Large intestine (tissue), 12 donors: ENCODE measurements at places on chromosomes 2 and 18.

GRCh38 chr2:12705230-12705629 lies 11.5 kb upstream of the TRIB2 start:
- no peak for DNase-seq

DNA sequence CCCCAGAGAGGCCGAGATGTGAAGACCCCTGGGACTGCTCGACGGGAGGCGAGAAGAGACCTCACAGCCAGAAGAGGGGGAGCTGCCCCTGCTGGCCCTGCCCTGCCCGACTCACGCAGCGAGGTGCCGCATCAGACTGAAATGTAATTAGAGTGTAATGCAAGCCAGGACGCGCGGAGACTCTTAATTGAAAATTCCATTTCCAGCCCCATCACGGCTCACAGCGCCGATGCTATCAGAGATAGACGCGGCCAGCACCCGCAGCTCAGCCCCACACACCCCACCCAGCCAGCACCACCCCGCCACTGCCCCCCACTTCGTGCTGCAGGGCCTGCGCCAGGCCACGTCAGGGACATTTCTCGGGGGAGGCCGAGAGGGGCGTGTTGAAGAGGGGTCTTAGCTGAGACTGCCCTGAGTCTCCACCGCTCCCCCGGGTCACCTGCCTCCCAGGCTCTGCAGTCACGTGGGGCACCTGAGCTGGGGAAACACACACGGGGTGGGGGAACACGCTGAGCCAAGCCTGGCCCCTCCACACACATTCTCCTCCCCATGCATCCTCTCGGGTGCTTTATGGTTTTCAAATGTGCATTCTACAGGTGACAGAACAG lies 78.1 kb downstream of the TEX51 start:
- no peak for DNase-seq

DNA sequence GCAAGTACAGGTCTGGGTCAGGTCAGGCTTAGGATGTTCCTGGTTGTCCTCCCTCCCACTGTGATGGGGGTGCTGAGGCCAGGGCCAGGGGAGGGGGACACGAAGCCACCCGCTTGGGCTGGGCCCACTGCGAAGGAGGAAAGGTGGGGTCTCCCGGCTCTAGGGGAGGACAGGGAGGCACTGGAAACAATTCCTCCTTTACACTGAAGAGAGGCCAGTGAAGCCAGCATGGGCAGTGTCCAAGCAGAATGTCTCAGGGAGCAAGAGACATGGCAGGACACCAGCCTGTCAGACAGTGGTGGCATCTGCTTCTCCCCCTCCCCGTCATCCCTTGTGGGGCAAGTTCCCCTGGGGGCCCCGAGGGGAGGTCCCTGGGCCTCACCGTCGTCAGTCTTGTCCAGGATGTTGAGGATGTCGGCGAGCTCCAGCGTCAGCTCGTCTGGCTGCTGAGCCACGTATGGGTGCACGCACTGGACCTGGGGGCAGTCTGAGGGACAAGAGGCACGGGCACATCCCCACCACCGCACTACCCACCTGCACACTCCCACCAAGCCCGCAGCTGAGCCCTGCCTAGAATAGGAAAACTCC lies 10.8 kb downstream of the SNORC start:
- DNase-seq: no peak

DNA sequence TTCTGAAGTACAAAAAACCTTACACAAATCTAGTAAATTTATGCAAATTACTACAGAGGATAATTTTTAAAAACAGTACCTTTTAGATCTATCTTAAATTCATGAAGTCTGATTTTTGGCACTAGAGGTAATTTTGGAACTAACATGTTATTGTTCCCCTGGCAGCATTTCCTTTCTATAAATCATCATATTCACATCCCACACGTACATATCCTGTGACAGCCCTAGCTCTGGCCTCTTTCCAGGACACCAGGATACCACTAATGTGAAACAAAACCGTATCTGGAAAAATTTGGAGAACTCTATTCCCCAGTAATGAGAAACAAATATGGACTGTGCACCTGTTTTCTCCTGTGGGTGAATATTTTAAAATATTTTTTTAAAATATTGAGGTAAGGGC lies 14.0 kb upstream of the BIRC6 start:
- no peak for DNase-seq

DNA sequence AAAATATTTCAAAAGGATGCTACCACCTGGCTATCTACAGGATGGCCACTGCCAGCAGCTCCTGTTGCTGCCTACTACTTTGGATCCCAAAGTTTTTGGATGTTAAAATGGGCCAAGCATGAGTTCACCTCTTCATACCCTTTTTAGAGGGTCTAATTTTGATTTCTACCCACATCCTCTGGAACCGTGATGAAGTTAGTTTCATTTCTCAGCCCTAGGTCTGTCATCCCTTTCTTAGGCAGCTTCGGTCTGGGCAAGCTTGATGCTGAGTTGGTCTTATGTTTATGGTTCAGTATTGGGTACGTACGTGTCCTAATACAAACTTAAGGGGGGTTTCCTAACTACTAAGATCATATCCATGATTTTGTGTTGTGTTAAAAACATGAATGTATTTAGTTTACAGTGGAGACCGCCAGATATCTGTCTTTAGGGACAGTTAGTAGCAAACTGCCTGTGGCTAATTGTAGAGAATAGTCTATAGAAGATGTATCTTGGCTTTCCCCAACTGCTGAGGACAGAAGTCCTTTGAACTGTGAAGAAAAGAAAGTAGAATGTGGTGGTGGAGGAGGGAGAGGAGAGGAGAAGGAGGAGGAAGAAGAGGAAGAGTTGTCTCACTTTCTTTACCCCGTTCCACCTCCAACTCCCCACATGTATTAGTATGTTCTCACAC lies 184.9 kb downstream of the UBE2E3 start:
- DNase-seq: no peak

DNA sequence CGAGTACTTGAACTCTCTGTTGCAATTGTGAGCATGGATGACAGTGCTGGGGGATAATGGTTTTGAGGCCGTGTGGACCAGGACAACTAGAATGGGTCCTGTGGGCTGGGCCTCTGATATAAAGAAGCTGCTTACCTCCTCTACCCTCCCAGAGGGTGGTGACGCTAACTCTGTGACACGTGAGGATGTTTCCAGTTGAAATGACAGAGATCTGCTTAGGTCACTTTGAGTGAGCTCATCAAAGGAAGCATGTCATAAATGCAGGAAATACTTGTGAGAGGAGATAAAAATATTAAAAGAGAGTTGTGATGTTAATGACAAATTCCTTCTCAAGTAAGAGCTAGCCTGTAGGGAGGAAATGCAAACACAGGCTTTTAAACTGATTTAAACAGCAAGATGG lies 16.4 kb downstream of the RMC1 start:
- no peak for DNase-seq

DNA sequence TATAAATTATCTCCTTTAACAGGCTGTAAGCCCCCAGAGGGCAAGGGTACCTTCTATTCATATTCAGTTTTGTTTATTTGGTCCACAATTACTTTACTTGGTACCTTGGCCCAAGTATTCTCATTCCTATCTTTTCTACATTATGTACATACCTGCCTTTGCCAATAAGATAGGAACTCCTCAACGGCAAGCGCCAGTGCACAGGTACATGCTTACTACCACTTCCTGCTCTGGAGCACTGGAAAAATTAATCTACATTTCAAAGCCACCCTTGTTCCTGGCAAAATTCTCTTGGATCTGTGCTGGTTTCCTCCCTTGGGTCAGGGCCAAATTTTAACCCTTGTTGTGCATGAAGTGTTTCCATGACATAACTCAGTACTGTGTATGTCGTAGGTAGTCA lies 34.3 kb upstream of the LMAN1 start:
- no peak for DNase-seq

GRCh38 chr2:104744537-104744936 lies 109.4 kb upstream of the POU3F3 start:
- no peak for DNase-seq

DNA sequence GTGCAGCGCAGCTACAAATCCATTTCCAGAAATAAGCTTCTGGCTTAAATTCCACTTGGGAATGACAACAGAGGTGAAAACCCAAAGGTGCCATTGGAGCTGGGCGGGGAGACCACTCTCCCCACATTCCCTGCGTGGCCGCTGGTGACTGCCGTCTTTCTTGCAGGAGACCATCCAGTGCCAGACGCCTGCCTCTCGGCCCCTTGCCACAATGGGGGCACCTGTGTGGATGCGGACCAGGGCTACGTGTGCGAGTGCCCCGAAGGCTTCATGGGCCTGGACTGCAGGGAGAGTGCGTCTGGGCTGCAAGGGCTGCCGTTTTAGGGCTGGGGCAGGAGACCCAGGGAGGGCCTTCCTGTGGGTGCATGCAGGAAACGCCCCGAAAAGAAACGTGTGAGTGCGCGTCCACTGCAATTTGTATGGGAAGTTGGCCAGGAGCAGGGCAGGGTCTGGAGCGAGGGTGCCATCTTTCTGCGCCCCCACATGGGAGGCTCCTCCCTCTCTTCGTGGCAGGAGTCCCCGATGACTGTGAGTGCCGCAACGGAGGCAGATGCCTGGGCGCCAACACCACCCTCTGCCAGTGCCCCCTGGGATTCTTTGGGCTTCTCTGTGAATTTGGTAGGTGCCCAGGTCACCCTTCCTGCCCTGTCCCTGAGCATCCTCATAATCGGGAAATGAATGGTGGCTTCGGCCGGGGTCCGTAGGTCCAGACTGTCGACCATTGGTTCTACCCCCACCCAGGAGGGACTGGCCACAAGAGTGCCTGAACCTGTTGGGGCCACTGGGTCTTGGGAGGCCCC lies 49.9 kb downstream of the SNED1 start:
- no peak for DNase-seq

DNA sequence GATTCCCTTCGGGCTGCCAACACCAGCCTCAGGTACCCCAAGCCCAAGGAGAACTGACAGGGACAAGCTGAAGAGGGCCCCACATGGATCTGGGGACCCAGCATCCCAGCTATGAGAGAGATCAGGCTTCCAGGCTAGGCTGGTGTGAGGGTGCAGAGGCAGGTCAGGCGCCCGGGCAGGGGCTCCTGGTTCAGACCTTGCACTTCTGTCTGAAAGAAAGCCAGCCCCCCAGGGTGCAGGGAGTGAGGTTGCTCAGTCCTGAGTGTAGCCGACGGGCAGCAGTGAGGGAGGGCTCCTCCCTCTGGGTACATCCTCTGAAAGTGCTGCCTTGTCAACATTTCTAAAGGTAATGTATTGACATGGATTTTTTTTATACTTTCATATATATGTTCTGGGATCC lies 33.1 kb downstream of the KCNF1 start:
- DNase-seq: no peak
